ENCODE measurements at places on chromosomes 16 and 17. TPM values are rescaled to one million over a fixed set of nuclear protein-coding genes. Genes with fewer than 3 reads are reported as not detected.

Gene DNAAF1
- total RNA-seq: not detected

DNA sequence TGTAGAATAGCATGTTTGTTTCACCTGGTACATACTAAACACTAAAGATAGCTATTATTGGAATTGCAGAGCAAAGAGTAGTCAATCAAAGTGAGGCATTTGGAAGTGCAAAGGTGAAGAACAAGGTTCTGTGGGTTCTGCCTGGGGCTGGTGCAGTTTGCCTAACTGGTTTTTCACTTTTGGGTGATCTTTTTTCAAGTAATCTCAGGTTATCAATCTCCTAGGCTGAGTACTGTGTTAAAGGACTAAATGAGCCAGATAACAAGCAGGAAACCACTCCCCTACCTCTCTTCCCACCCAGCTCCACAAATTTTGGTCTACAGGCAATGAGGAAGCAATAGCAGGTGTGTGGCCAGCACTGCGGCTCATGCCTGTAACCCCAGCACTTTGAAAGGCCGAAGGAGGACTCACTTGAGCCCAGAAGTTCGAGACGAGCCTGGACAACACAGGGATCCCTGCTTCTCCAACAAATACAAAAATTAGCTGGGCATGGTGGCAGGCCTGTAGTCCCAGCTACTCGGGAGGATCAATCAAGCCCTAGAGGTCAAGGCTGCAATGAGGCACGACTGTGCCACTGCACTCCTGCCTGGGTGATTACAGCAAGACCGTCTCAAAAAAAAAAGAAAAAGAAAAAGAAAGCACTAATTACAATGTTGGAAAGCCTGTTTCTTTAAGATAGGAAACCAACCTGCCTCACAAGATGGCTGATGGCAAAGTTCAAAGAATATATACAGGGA, 2.0 kb upstream of the NTAN1 start:
- no peak for DNase-seq

Gene MT1G
- 1.2 TPM for total RNA-seq

DNA sequence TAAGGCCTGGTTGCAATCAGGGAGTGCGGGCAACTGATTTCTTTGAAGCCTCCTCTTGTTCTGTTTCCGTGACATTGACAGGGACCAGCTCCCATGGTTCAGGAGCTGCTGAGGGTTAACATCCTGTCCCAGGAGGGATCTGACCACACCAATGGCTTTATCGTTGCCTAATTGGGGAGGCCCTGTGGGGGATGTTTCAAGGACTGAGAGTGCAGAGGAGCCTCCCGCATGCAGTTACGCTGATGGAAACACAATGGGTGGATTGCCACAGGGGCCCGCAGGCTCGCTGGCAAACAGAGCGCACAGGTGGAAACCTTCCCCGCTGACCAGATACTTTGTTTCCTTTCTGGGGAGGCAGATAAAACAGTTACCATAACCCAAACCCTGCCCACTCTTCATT, 23.8 kb upstream of the ABCC1 start:
- DNase-seq: no peak

DNA sequence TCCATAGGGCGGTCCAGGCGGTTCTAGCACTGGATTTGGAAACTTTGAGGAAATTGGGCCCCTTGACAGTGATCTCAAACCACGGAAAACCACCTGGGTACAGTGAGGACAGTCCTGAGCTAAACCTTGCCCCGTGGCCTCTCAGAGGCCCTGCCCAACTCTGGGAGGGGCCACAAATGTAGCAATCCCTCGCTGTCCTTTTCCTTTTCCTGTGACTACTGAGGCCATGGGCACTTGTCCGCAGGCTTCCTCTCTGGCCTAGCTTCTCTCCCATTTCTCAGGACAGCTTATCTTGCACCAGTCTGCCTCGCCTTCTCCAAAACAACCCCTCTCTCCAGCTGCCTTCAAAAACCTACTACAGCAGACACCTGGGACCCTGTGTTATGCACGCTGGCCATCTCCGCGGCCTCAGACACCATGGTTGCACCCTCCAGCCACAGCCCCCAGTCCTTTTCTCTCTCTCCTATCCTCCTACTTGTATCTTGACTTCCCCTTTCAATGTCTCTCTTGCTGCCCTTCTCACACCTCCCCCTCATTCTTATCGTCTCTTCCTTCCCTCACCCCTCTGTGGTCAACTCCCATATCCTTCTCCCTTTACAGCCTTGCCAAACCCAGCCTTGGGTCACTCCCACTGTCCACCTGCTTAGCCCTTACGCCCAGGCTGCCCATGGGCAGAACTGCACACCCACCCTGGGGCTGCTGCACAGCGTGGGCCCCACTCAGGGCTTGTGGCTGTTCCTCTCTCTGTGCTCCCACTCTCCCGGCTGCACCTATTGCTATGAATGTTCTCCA, 7.6 kb downstream of the SCPEP1 start:
- DNase-seq: no peak

DNA sequence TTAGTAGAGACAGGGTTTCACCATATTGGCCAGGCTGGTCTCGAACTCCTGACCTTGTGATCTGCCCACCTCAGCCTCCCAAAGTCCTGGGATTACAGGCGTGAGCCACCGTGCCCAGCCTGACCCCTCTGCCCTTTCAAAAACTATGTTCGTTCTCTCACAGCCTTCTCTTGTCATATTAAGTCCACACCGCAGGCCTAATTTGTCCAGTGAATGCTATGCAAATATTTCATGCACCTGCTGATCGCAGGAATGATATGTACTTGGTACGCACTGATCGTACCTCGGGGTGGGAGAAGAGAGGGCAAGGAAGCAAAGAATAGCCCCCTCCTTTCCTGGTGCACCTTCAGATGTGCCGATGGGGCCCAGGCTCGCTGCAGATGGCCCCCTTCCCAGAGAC, 3.0 kb upstream of the BIRC5 start:
- no peak for DNase-seq

Gene C17orf50
- total RNA-seq: not detected

Gene CHP2
- total RNA-seq: not detected

Gene C17orf113
- total RNA-seq: 1.0 TPM

DNA sequence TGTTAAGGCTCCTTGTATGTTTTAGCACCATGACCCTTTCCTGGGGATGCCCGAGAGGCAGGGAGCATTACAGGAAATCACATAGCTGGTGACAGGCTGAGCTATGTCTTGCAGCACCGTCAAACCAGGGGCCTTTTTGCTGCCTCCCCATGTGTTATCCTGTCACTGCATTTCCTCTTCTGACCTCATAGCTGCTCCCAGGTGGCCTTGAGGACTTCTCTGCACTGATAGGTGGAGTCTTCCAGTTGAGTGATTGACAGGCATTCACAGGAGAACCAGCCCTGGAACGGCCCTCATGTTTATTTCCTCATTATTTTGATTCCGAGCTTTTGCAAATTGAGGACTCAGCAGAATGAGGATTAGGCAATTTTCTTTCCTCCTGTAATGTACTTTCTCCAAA, 349.6 kb downstream of the HAPSTR1 start:
- DNase-seq: no peak

Gene DCAF7
- 128 TPM for total RNA-seq

DNA sequence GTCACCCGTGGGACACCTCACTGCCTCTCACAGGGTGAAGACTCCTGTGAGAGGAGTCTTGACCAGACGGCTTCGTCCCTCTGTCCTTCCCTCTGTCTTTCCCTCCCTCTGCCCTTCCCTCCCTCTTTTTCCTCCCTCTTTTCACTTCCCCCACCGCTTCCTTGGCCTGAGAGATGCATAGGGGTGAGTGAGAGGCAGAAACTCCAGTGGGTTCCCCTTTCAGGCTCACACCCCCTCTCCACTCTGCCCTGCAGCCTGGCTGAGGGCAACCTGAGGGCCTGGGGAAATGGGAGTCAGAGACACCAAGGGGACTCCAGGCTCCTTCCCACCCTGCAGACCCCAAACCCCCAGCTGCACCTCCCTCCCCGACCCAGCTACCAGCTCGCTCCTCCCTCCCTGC, 14.6 kb upstream of the KRT17 start:
- no peak for DNase-seq

DNA sequence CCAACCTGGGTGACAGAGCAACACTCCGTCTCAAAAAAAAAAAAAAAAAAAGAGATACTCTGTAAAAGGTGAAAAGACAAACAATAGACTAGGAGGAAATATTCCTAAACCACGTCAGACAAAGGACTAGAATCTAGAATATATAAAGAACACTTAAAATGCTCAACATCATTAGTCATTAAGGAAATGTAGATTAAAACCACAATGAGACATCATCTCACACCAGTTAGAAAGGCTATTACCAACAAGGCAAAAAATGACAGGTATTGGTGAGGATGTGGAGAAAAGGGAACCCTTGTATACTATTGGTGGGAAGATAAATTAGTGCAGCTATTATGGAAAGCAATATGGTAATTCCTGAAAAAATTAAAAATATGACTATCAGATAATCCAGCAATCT, 903.1 kb upstream of the SOX9 start:
- DNase-seq: no peak

All from naive thymus-derived CD4-positive, alpha-beta T cell (primary cell).